GM12878 (cell line): ENCODE measurements at places on chromosomes 2 and 18. TPM values are rescaled to one million over a fixed set of nuclear protein-coding genes. Genes with fewer than 3 reads are reported as not detected.

- DNase-seq: no peak
Measured at GRCh38 chr18:48826806-48827205, 124.0 kb downstream of the SMAD7 start.

Gene UBXN4
- total RNA-seq: 66.0 and 67.4 TPM in 2 replicates

Gene HPCAL1
- total RNA-seq: 10.0 and 10.8 TPM in 2 replicates

DNA sequence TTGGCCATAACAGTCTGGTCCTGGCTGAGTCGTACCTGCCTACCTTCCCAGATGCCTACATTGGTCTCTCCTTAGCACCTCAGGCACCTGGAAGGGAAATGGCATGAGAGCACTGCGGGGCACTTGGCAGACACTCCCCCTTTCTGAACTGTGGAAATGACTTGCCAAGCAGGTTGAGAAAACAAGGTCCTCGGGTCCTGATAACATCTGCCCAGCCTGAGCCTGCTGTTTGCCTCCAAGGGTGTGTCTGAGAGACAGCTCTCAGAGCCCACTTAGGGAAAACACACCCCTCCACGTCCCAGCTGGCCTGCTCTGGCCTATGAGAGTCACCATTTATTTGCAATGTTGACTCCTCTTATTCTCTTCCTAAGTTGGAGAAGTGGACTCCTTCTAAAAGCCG, 10.5 kb downstream of the FAM110C start:
- DNase-seq: no peak

DNA sequence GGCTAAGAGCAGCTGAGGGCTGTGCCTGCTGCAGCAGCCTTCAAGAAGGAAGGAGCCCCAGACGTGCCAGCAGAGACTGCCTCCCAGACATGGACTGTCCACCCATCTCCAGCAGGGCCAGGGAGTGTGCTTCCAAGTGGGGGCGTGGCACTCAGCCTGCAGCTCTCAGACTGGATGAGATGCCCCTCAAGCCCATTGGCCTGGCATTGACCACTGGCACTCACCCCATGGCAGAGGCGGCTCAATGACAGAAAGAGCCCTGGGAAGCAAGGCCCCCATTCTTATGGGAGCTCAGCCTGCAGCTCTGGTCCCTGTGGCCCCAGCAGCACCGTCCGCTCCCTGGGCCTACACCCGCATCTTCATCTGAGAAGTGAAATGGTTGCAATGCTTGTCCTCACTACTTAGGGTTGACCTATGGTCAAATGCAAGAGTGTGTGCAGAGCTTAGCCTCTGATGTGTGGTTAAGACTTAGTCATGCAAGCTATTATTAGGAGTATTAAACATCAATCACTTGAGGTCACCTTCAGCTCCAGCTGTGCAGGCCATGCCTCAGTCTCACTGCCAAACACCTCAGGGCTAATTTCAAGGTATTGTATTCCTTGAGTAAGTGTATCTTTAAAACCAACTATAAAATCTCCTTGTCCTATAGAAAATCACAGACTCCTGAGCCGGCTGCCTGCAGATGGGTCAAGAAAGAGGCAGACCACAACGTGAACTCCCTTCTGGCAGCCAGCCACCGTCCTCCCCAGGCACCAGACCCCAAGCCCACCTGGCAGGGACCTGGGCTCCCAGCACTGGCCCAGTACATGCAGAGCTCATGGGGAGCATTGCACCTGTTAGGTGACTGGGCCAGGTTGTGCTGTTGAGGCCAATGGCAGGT, 194.8 kb downstream of the NDUFA10 start:
- no peak for DNase-seq

Gene OTOS
- not detected in 2 replicates for total RNA-seq

Gene LRATD1
- total RNA-seq: 0.05 TPM in 1 of 2 replicates, not detected in the other

DNA sequence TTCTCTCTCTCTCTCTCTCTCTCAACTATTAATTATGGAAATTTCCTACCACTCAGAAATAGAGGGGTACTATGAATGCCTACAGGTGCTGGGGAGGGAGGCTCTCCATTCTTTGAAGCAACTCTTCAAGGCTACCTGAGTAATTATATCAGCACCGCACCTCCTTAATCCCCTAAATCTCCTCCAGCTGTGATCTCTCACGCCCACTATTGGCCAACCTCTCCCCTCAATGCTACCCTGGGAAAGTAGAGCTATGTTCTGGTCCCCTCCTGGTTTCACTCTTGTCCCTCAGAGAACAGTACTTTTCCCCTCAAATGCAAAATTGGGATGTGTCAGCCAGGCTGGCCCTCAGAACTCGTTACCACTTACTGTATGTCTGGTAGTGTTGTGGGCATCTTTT, 1.6 kb downstream of the MOCOS start:
- no peak for DNase-seq

Gene SIX3
- total RNA-seq: 0.21 and 0.26 TPM in 2 replicates

- DNase-seq: no peak
Measured at GRCh38 chr18:63701952-63702351, 808 bp upstream of the SERPINB11 start.

Gene LIMS1
- total RNA-seq: 51.4 and 55.3 TPM in 2 replicates
